ENCODE measurements at places on chromosomes 2 and 18.
A peak's percentile ranks its signal among the peaks of the same experiment; 100 is the strongest.

- no peak for DNase-seq
These were observed 127.7 kb upstream of the DSEL start for GRCh38 chr18:67644226-67644625.

GRCh38 chr2:106195981-106196380, 1.9 kb upstream of the UXS1 start:
- DNase-seq: no peak

DNA sequence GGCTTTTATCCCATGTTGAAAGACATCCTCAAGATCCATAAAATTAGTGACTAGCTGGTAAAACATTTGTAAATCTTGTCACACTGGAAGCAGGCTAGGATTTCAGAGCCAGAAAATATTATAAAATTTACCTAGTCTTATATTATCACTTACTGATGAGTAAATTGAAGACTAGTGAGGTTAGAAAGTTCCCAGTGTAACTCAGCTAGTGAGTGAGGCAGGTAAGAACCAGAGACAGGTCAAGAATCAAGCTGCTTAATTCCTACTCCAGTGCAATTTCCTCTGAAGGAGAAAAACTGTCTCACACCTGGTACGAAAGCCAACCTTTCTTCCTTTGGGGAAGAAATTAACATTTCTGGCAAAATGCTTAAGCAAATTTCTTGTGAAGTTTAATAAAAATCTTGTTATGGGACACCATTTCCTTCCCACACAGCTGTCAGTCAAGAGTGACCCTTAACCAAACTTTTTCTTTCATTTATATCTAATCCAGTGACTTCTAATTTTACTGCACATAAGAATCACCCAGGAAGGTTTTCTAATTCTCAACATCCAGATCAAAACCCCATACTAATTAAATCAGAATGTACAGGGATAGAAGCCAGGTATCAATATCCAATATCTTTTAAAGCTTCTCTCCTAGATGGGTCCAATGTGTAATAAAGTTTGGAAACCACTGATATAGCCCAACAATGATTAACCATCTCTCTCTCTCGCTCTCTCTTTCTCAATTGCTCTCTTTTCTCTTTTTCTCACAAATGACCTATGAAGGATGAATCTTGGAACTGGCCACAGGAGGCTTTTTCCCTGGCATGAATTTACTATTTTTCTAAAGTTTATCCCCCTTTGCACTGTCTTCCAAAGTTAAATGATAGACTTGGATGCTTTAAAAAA, 264.3 kb upstream of the SLC39A10 start:
- no peak for DNase-seq

GRCh38 chr2:74206180-74206688, 7.8 kb downstream of the MTHFD2 start:
- DNase-seq: peak; percentile 68

- DNase-seq: no peak
These were observed 40.0 kb downstream of the SLC40A1 start for GRCh38 chr2:189540551-189540950.

DNA sequence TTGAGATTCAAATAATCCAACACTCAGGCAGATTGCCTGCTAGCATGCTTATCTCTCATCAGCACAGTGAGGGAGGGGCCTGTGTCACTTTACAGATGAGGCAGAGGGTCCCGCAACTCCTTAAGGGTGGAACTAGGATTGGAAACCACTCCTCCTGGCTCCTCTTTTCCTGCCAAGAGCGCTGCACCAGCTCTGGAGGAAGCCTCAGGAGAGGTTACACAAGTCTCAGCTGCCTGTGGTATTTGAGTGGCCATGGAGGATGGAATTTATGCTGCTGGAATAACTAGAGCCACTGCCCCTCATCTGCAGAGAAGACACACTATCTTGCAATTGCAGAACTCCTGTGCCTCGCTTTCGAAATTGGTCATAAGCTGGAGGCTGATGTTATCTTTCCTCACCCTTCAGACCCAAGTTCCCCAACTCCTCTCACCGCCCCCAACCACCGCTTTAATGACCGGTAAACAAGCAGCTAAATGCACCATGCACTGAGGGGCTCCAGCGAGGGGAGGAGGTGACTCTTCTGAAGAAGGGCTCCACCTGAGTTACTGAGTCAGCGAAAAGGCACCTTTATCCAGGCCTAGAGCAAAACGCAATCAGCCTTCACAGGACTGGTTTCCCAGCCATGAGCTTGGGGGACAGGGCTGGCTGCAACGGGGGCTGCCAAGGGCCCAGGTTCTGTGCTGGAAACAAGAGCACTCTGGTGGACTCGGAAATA, 245.8 kb downstream of the SOX11 start:
- no peak for DNase-seq

- DNase-seq: no peak
These were observed 2.1 kb downstream of the DPYSL5 start for GRCh38 chr2:26850000-26850431.

GRCh38 chr2:220002251-220002650, 374.8 kb downstream of the SLC4A3 start:
- no peak for DNase-seq

DNA sequence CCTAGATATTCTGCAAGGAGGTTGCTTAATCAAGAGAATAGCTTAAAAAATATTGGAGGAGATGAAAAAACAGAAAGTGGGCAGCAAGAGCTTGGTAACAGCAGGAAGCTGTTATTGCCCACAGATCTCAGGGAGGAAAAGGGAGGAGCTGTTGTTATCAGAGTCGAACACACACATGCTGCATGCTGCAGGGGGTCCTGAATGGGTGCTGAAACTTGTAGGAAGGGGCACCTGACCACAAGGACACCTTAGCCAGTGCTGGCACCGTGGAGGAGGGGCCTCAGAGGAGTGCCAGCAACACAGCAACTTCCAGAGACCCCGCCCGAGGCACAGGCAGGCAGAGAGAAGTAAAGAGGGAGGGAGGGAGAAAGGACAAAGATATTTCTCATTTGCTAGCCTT, 332.9 kb downstream of the SOCS6 start:
- DNase-seq: no peak

DNA sequence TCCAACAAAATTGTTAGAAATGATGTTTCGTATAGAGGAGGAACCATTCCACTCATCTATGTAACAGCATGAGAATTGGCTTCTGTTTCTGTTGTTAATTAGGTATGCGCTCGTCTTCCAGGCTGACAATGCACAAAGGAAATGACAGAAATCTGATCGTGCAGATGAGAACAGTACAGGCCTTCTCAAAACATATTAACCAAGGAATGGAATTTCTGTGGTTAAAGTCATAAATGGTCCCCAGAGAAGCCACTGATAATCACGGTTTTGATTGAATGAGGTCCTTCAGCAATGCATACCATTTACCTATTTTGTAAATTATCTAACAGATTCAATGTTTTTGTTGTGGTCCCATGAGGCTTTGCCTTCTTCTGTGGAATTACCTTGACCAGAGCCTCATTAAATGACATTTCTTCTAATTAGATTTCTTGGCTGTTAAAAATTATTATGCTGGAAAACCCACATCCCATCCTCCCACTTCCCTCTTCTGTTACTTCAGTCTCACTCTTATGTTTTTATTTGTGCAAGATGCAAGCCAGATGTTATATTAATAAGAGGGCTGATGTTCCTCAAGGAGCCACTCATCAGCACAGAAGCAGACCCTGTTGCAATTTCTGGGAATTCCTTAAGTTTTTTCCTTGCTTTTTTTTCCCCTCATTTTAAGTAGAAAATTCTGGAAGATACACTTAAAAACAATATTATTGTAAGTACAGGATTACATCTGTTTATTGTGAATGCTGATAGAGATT, 395.8 kb downstream of the PID1 start:
- DNase-seq: no peak

GRCh38 chr2:55150834-55151233, 81.3 kb downstream of the CLHC1 start:
- no peak for DNase-seq

- DNase-seq: no peak
These were observed 81.6 kb downstream of the ASAP2 start for GRCh38 chr2:9288233-9288632.

DNA sequence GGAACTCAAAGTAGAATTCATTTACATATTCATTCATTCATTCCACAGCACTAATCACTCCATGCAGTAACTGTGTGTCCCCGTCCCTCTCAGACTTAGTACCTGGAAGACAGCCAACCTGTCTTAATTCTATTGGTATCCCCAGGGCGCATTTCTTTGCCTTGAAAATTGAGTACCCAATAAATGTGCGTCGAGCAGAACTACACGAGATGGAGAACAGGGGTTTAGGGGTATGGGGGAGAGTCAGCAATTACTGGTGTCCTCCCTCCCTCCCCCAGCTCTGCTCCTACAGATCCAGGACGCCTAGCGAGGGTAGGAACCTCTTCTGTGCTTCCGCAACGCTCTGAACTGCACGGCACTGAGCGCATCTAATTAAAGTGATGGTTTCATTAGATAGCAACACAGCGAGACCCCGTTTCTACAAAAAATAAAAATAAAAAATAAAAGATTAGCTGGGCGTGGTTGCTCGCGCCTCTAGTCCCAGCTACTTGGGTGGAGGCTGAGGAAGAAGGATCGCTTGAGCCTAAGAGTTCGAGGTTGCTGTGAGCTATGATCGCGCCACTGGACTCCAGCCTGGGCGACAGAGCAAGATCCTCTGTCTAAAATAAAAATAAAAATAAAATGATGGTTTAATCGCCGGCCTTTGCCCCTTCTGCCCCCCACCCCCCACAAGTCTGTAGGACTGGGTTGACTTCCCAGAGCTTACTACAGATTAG, 614 bp upstream of the FKBP1B start:
- no peak for DNase-seq

DNA sequence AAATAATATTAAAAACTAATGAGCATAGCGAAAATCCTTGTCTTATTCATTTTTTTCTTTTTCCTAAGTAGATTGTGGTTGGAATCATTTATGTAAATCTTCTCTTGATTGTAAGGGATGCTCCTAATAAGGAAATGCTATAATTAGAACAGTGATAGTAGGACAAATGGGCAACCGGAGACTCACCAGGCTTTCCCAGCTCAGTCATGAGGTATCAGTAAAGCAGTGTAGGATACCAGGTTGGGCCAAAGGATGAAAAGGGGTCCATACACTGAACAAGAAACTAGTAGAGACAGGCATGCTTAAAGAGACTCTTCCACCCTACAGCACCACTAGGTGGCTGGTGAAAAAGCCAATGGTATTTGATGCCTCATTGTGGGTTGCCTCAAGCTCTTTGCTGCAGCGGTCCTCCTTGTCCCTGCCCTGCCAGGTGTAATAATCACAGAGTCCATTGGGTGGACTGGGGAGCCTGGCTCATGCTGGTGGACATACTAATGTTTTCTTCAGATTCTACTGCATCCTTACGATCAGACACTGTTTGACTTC, 71.4 kb upstream of the FAM98A start:
- no peak for DNase-seq

DNA sequence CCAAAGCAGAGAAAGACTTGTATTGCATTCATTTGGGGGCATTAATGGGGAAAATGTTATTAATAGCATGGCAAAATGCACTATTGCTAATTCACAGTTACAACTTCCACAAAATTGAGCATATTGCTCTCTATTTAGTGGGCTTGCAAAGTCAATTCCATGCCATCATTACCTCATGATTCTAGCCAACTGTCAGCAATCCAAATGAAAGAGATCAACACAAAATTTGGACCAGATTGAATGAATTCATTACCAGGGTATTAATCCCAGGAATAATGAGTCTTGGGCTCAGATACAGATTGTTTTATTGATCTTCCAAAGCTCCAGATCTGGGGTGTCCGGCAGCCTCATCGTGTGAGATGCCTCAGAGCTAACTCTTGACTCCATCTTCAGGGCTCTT, 38.3 kb downstream of the NXPH2 start:
- DNase-seq: no peak
